ENCODE measurements at places on chromosomes 3 and 15. TPM values are rescaled to one million over a fixed set of nuclear protein-coding genes. Genes with fewer than 3 reads are reported as not detected.

GRCh38 chr3:12286927-12287726, 1.7 kb upstream of the PPARG start:
- peak; percentile 27 for ATAC-seq

DNA sequence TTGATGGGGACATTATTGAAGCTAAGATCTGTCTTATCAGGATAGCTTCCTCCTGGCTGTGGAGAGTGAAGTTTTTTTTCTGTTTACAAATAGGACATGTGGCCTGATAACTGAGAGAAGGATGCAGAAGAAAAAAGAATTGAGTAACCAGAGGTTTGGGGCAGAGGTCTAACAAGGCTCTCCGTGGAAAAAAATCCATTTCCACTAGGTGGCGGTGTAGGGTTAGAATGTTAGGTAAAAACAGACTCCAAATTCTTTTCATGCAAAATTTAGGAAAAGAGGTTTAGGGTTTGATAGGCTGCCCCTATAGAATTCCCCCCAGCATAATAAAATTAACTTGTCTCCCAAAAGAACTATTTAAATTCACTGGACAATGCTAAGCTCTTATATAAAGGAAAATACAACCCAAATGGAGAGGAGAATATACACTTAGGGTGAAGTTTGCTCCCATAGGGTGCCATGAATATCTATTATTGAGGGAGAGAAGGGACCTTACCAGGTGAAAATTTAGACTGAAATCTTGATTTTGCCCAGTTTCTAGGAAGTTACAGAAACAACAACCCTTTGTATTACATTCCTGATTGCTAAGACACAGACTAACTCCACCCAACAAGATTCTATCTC, 1560.4 kb downstream of the OTOL1 start:
- no peak for ATAC-seq

Gene TTC23
- total RNA-seq = 13.9 TPM

DNA sequence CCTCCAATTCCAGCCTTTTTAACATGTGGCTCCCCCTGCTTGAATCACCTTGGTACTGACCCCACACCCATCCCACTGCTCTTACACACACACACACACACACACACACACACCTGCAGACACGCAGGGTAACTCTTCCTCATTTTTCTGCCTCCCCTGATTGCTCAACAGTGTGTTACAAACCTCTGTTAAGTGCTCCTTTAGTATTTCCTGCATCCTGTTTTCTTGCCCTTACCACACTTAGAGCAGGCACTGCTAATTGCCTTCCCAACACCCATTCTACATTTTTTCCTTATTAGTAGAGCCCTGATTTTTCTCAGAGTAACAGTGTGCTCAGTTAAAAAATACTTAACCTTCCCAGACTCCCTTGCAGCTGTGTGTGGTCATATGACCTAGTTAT, 184.0 kb downstream of the EBLN2 start:
- ATAC-seq = no peak

Gene LRRC31
- total RNA-seq = not detected

GRCh38 chr3:43497422-43497821, 124.4 kb downstream of the ANO10 start:
- ATAC-seq = no peak

Gene CYP8B1
- not detected for total RNA-seq

DNA sequence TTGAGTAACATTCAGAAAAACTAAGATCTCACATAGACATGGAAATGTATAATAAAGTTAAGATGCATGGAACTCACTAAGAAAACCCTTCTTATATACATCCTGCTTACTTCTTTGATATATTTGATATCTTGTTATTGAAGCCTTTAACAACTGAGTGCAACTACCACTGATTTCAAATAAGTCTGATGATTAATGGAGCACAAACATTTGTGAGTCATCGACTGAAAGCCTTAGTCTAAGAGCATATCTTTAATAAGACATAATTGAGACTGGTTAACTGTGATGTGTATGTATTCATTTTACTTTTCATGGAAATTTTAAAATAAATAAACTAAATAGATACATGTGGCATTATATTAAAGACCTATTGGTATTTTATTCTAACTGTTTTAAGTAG, 740.5 kb downstream of the EPHA3 start:
- ATAC-seq = no peak

Gene BNC1
- total RNA-seq = 39.6 TPM

Gene C3orf70
- 0.64 TPM for total RNA-seq

Gene GATM
- 11.3 TPM for total RNA-seq

Gene PODXL2
- total RNA-seq = 2.7 TPM

- ATAC-seq = no peak
Observed at GRCh38 chr15:77862651-77863104, 214.8 kb downstream of the TBC1D2B start.

DNA sequence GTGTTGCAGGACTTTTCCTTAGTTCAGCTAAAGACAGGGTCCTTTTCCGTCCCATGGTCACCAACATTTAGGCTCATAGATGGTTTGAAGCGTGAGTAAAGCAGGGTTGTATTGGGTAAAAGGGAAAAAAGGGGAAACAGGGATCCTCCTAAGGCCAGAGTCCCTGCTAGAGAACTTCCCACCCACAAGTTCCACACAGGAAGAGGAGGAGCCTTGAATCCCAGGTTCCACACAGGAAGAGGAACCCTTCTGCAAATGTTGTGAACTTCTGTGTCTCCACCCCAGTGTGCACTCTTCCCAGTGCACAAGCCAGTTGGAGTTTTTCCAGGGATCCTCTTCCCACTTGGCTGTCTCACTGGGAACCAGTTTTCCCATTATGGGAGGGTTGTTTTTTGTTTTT, 27.6 kb upstream of the ATP8B4 start:
- ATAC-seq = no peak

Gene ROPN1
- not detected for total RNA-seq

DNA sequence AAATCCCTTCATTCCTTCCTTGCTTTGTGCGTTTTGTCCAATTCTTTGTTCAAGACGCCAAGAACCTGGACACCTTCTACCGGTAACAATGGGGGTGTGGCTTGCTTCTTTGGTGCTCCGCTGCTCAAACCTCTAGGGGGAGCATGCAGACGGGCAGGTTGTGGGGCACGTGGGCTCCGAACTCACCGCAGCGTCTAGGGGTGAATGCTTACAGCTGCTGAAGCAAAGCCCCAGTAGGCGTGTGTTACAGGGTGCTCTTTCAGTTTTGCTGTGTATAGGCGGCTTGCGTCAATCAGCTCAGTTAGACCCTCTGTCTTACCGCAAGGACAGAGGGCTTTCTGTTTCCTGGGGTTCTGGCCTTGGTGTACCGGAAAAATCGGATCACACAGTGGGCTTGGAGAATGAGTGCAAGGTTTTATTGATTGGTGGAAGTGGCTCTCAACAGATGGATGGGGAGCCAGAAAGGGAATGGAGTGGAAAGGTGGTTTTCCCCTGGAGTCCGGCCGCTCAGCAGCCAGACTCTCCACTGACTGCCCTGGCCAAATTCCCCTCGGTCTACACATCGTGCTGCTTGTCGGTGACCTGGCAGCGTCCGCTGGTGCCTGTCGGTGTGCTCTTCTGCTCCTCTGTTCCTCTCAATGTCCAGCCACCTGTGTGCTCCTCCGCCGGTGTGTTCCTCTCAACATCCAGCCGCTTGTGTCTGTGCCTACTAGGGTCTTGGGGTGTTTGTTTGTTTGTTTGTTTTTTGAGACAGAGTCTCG, 1.2 kb upstream of the LRRC34 start:
- ATAC-seq = peak; percentile 77

GRCh38 chr3:43394041-43394554, 107.8 kb downstream of the SNRK start:
- peak; percentile 63 for ATAC-seq

GRCh38 chr15:69307939-69308338, 9.2 kb downstream of the PAQR5 start:
- no peak for ATAC-seq

DNA sequence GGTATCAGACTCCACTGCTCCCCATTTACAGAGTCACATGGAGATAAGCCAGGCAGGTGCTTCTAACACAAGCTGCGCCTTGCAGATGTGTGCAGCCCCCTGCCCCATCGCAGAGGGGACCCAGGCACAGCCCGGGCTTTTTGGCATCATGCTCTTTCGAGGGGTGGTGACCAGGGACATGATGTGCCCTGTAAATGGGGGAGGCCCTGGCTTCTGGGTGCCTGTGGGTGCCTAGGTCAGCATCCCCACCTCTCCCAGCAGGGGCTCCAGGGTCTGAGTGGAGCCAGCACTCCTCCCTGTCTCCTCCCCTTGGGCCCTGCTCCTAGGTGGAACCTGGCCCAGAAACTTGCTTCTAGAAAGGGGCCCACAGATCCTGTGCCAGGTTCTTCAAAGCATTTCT, 15.2 kb downstream of the TRPM1 start:
- no peak for ATAC-seq

DNA sequence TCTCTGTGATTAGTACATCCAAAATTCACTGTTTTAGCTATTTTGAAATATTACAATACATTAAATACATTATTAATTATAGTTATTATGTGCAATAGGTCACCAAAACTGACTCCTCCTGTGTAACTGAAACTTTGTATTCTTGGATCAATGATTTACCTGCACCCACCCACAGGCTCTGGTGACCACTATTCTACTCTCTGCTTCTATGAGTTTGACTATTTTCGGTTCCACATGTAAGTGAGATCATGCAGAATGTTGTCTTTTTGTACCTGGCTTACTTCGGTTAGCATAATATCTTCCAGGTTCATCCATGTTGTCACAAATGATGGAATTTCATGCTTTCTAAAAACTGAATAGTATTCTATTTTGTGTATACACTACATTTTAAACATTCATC, 43.8 kb downstream of the SLC2A2 start:
- ATAC-seq = no peak

- ATAC-seq = no peak
Observed at GRCh38 chr3:112474796-112475195, 24.5 kb downstream of the BTLA start.

- ATAC-seq = no peak
Observed at GRCh38 chr3:59388555-59389270, 338.9 kb upstream of the CFAP20DC start.

- ATAC-seq = no peak
Observed at GRCh38 chr15:48806151-48806550, 4.7 kb downstream of the CEP152 start.
